ENCODE measurements at places on chromosomes 1 and 21.

GRCh38 chr1:50570066-50570468, 146.8 kb upstream of the DMRTA2 start:
- no peak for DNase-seq

GRCh38 chr1:147567594-147568381, 26.5 kb downstream of the BCL9 start:
- DNase-seq, result no peak

DNA sequence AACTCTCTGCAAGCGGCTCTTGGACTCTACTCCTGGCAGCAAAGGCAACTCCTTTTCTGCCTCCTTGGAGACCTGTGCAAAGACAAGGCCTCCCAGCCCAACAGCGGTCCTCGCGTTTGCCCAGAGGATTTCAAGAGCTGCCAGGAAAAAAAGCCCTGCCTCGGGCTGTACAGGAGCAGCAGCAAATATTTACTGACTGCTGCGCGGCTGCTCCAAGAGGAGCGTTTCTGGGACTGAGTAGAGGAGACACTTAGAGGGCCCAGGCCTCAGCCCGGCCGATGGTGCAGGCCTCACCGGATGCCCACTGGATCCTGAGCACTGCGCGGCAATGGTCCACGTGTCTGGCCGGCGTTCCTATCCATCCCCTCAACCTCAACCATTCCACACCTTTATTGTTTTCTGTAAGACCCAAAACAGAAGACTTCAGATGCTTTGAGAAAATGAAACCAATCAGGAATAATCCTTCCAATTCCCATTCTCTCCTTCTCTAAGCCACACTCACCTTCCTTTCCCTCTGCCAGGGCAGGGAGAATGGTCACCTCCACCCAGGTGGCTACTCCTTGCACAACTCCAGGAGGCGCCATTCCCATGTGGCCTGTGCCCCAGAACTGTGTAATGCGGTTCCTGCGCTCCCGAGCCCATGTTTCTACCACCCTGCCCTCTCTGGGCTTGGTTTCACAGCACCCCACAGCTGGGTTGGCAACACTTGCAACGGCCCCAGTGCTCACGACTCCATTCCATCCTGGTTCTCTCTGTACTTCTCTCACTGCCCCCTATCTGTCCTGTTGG, 215.8 kb downstream of the TRABD2B start:
- DNase-seq, result peak; percentile 73

- DNase-seq, result no peak
These were observed 454.3 kb downstream of the AJAP1 start for GRCh38 chr1:5108740-5109139.

DNA sequence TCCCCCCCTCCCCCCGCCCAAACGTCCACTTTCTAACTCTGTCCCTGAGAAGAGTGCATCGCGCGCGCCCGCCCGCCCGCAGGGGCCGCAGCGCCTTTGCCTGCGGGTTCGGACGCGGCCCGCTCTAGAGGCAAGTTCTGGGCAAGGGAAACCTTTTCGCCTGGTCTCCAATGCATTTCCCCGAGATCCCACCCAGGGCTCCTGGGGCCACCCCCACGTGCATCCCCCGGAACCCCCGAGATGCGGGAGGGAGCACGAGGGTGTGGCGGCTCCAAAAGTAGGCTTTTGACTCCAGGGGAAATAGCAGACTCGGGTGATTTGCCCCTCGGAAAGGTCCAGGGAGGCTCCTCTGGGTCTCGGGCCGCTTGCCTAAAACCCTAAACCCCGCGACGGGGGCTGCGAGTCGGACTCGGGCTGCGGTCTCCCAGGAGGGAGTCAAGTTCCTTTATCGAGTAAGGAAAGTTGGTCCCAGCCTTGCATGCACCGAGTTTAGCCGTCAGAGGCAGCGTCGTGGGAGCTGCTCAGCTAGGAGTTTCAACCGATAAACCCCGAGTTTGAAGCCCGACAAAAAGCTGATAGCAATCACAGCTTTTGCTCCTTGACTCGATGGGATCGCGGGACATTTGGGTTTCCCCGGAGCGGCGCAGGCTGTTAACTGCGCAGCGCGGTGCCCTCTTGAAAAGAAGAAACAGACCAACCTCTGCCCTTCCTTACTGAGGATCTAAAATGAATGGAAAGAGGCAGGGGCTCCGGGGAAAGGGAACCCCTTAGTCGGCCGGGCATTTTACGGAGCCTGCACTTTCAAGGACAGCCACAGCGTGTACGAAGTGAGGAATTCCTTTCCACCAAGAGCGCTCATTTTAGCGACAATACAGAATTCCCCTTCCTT, 158.1 kb downstream of the RUNX1 start:
- peak; percentile 47 for DNase-seq

GRCh38 chr21:33821503-33822322, 93.9 kb downstream of the ATP5PO start:
- DNase-seq, result no peak

DNA sequence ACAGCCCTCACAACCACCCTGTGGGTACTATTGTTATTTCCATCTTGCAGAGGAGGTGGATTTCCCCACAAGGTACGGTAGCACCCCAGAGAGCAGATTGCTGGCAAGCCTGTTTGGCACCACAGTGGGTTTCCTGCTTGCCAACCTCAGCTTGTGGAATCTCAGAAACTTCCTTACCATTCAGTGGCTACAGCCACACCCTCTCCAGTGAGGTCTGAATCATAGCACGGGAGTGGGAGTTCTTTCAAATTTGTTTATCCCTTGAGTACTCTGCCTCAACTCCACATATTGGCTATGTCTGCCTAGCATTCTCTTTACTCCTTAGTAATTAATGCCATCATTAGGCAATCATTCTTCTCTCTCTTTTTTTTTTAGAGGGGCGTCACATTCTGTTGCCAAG, 162.1 kb downstream of the PTPRU start:
- no peak for DNase-seq

DNA sequence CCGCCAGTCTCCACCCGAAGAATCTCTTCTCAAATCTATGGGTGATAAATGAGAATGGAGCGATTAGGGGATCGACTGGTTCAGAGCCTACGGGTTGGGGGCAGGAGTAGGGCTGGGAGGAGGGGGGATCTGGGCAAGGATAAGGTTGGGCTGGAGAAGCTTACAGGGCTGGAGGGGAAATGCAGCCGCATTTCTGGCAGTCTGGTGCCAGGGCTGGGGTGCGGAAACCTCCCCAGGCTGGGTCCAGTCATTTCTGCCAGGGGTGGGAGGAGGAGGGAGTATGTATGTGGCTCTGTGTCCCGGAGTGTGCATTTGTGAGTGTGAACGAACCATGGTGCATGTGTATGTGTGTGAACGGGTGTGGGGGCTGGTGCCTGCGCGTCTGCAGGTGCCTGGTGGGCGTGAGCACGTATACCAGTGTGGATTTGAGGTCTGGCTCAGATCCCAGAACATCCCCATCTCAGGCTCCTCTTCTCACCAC, 10.2 kb downstream of the C1orf216 start:
- no peak for DNase-seq

GRCh38 chr1:24957016-24957807, 27.1 kb upstream of the RUNX3 start:
- DNase-seq, result no peak

DNA sequence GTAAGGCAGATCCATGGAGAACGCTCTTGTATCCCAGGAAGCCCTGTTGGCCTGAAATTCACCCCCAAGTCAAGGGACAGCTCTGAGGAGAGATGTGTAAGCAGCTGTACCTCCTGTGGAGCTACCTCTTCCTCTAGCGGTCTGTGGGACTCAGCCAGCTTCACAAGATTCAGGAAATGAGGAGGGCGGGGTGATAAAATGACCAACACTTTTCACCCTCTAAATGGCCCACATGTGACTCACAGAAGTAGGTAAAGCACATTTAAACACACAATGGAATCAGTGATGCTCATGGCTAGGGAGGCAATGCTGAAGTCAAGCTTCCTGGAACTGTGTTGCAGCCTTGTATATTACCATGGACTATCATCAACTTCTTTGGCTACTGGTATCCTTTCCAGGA, at the start of gene SH2D1B:
Gene SH2D1B (minus strand): TSS at position 135 of the 400 bp plus-strand sequence. CDS start 120 bp downstream, at position 15.
- DNase-seq, result no peak

DNA sequence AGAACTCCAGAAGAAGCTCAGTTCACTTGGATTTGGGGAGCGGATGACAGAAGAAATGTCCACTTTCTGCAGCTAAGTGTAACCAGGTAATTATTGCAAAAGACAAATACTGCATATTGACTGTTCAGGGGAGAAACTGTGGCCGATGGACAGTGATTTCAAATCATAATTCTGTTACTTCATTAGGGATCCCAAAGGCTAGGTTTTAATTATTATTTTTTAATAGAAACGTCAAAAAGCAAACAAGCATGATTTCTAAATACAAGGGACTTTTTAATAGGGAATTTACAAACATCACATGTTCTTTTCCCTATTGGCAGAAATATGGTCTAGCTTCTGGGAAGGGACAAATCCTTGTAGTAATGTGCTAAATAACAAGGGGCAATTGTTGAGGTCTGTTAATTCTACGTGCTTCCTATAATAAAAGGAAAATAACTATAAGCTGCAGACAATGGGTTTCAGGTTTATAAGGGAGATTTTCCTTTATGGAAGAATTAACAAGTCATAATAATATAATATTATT, 15.5 kb downstream of the DIPK1A start:
- DNase-seq, result no peak

DNA sequence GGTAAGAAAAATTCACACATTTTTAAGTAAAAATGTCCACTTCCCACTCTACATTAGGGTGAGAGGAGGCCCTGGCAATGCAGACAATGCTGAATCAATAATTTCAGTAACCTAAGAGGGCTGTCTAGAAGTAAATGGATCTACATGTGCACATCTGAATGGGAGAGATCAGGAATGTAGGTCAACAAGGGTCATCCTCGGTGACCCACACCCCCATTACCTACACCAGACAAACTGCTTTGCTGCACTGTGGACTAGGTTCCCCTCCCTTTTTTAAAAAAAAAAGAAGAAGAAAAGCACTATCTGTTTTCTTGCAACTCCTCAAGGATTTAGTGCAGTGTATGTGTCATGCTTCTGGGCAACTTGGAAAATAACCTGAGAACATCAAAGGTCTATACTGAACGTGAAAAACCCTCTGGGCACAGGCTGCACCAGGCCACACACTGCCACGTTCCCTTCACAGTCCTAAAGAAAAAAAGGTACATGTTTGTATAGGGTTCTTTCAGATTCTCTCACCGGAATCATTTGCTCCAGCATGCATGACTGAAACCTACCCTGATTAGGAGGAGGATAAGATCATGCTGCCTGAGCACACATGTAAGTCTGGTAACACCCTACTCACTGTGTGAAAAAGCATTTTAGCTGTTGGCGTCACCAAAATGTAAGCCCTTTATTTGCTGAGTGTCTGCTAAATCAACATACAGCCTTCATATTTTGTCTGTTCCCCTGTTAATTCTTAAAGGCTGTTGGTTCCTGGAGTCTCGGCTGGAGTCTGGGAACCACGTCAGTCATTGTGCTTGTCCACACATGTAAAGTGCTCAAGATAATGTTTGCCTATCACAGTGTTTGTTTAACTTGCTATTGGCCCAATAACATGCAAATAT, 341.0 kb downstream of the SMYD3 start:
- DNase-seq, result no peak

GRCh38 chr1:21287905-21288514, 2.3 kb downstream of the ECE1 start:
- DNase-seq, result no peak

DNA sequence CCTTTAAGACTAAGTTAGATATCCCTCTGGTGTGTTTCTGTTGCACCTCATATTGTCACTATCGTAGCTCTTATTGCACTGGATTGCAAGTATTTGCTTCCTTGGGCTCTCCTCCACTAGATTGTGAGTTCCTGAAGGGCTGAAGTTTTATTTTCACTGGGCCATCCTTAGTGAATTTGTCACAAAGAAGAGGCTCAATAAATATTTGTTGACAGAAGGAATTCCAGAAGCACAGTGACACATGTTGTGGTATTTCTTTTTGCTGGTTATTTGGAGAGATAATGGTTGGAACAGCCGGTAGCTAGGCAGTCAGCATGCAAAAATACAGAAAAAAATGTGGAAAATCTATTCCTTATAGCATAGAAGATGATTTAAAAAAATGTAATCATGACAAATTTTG, 129.9 kb upstream of the ZRANB2 start:
- DNase-seq, result no peak

- no peak for DNase-seq
These were observed 7.5 kb downstream of the TMEM125 start for GRCh38 chr1:43277116-43277876.

- no peak for DNase-seq
These were observed 55.8 kb downstream of the GNG12 start for GRCh38 chr1:67777440-67777839.

DNA sequence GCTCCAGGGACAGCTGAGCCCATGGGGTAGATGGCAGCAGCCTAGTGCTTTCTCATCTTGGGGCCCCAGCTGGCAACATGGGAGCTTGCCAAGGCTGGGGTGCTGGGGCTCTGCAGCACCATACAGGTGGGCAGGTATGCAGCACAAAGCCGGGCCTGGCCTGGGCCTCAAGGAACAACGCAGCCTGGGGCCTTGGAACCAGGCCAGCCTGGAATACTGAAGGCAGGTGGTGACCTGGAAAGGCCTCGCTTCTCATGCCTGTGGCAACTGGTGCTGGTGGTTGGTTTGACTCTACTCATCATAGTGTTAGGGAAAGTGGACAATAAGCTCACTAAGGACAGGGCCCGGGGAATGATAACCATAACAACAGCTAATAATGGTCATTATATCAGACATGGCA, 27.0 kb upstream of the SDHB start:
- DNase-seq, result no peak

GRCh38 chr1:225747566-225747965, 30.1 kb upstream of the SRP9 start:
- no peak for DNase-seq
